ENCODE measurements at places on chromosomes 2 and 18.

DNA sequence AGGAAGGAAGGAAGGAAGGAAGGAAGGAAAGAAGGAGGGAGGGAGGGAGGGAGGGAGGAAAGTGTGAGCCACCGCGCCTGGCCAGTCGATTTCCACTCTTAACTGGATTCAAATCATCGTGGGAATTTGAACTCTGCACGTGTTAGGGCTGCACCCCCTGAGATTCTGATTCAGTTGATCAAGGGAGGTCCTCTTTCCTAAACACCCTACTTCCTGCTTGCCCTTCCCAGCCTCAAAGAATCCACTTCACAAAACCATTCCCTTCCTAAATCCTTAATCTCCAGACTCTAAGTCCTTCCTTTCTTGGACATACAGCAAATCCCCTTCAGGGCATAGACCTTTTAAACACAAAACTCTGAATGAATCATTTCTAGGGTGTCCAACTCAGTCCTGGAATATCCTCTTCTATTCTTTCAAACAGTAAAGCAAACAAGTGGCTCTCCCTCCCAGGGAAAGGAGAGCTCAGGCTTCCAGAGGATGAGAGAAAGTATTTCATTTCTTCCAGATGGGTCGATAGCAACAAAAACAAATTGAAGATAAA, 68.2 kb upstream of the MBOAT2 start:
- no peak for DNase-seq

DNA sequence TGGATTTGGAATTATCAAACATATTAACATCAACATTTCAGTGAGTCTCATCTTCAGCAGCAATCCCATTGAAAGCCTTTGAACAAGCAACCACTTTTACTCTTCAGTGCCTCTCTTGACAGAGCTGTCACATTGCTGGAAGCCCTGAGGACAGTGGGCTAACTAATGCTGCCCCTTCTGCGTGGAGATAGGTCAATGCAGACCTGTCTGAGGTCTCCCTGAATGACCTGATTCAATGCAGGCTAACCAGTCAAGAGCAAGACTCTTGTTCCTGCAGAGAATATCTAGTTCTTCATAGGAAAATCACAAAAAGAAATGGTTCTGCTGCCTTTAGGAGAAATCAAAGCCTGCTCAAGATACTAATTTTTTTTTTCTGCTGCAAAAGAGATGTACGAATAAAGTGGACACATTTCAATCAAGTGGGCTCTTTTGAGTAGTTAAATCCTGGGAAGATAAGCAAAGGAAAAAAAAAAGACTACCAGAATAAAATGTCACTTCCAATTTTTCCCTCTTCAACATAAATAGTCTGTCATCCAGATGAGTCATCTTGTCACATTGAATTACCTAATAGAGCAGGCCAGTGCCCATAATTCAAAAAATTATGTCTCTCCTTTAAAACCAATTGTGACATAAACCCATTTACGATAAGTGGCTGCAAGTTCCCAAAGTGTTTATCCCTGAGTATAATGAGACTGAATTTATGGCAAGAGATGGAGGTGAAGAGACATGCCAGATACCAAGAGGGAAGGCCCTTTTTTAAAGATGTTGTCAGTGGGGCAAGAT, 1269.0 kb upstream of the DDX18 start:
- no peak for DNase-seq

GRCh38 chr2:235768606-235769005, 274.8 kb downstream of the AGAP1 start:
- DNase-seq: no peak

- DNase-seq: no peak
Measured at GRCh38 chr18:79902640-79903039, 48.8 kb downstream of the SLC66A2 start.

DNA sequence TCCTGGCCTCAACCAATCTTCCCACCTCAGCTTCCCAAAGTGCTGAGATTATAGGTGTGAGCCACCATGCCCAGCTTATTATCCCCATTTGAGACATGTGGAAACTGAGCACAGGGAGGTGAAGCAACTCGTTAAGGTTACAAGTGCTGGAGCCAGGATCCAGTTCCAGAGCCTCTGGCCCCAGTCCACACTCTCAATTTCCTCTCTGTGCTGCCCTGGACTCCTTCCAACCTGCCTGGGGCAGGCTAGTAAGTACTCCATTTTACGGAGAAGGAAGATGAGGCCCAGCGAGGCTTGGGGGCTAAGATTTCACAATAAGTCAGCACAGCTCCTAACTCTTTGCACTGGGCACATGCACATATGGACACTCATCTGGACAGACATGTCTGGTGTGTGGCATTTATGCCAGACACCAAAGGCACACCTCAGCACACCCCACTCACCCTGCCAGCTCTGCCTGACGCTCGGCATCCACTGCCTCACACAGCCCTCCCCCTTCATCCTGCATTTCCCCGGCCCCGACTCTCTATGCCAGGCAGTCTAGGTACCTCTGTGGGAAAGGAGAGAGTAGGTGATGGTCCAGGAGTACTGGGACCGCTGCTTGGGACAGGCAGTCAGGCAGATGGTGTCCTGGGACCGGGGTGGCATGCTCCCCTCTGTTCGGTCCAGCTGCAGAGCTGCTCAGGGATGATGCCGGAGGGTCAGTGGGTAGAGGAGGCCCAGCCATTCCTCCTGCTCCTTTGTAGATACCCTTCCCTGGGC, 20.5 kb downstream of the CFAP65 start:
- DNase-seq: no peak

DNA sequence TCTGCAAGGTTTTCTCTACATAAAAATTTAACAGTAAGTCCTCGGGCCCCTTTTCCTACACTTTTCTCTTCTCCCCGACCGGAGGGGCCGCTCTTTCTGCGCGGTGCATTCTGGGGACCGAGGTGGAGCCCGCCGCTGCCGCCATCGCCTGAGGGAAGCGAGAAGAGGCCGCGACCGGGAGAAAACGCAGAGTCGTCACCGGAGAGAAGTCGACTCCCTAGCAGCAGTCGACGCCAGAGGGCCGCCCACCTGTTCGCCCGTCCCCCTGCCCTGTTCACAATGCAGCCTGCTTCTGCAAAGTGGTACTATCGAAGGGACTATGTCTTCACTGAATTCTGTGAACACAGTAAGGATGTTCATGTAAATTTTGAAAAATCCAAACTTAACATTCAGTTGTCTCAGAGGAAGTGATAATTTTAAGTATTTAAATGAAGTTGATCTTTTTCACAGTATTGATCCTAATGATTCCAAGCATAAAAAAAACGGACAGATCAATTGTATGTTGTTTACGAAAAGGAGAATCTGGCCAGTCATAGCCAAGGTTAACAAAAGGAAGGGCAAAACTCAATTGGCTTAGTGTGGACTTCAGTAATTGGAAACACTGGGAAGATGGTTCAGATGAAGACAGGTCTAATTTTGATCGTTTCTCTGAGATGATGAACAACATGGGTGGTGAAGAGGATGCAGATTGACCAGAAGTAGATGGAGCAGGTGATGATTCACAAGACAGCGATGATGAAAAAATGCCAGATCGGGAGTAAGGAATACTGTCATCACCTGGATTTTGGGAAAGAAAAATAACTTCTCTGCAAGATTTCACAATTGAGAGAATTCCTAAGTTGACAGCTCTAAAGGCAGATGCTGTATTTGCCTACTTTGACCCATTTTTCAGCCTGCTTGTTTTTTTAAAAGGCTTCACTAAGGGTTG, 55.8 kb downstream of the ASXL2 start:
- peak; percentile 35 for DNase-seq

DNA sequence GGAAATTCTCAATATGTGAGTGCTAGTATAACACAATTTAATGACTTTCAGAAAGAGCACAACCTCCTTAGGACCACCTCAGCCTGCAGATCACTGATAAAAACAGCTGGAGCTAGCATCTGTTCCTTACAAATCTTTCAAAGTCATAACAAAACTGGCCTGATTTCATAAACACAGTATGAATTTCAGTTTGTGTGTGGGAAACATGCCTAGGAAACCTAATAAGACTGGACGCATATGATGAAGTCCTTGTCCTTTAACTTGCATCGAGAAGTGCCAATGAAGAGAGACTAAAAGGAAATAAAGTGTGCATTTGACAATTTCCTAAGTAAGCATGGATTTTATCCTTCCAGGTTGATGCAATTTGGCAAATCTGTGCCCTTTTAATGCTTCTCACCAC, 74.1 kb upstream of the KLHL14 start:
- DNase-seq: no peak

GRCh38 chr2:71069376-71069775, 928 bp downstream of the NAGK start:
- no peak for DNase-seq

DNA sequence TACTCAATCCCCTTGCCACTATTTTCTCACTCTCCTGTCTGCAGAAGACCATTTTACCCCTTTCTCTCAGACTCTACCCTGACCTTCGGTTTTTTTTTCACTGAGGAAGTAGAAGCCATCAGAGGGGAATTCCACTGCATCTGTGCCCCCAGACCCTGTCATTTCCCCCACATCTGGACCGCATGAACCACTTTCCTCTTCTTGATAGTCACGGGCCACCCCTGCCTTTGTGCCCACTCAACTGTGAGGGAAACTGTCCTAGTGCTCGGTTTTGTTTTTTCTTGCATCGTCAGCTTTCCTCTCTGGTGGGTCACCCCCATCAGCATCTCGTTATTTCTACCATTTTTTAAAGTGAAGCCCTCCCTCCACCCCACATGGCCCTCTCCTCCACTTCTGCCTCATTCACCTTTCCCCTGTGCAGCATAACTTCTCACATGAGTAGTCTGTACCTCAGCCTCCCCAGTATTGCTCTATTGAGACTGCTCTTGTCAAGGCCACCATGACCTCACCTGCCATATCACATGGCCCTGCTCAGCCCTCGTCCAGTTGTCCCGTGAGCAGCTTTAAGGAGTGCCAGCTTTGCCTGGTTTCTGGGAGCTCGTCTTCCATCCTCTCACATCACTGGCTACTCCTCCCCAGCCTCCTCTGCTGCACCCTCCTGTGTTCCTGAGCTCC, 32.4 kb downstream of the TMEM87B start:
- no peak for DNase-seq

DNA sequence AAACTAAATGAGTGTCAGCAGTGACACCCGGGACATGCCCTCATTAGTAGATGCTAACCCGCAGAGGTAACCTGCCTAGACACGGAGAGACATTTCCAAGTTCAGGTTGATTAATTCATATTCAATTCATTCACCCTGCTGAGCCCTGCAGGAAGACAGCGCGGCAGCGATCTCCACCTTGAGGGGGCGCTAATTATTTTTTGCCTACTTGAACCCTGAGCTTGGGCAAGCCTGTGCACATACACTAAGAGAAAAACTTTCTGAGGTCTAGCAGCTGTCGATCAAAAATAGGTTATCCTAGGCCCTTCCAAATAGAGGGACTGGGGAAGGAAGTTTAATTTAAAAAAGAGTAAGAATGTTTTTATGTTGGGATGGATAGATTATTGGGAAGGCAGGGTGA, 1.3 kb upstream of the LYPD6 start:
- DNase-seq: no peak

DNA sequence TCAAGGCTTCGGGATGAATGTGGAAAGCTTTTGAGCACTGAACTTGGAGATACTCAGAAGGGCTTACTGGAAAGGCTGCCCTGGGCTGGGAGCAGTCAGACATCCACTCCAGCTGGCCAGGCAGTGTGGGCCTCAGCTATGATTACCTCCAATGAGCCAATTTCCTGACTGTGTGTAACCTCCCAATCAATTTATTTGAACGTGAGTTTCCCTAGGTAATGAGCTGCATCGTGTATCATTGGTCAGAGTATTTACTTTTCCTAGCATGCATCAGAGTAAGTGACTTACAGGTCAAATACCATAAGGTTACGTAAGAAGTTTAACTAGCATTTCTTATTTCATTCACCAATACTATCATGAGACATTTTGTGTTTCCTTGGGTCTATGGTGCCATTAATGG, 11.0 kb upstream of the CTAGE1 start:
- no peak for DNase-seq

DNA sequence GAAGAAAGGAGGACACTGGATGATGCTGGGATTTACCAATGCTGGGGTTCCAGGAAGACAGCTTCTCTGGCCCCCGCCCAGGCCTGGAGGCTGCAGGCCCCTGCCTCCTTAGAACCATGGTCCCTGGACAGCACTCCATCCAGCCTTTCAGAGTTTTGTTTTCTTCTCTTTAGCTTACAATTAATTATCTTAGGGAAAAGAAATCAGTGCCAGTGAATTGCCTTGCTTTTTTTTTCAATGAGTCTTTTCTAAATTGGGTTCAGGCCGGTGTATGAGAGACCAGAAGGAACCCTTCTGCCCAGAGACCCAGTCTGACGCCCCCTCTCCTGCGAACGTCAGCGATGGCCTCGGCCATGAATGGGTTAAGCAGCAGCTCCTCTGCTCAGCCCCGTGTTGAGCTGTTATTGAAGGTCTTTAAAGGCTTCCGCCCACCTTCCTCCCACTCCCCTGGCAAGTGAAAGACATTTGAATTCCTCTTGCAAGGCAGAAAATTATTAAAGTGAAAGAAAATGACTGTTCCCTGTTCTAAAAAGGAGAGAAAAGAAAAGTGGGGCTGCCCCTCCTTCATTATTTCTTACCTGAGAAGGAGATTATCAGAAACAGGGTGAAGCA, 65.7 kb upstream of the CHMP1B start:
- DNase-seq: no peak

- DNase-seq: no peak
Measured at GRCh38 chr2:150690870-150691269, 203.4 kb upstream of the RND3 start.

DNA sequence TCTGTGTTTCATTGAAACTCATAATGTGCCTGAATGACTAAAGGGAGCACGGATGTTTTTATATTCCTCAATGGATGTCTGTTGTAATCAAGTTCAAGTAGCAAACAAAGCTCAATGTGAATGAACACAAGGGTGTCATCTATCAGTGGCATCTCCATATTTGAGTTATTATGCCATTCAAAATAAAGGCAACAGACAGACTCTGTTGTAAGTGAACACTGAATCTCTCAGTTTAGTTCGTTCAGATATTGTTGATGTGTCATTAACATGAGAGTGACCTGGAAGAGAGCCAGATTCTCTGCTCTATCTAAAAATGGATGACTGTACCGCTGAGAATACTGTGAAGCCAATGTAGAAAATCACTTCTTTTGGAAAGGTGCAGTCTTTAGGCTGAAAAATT, 118.7 kb downstream of the NUP35 start:
- no peak for DNase-seq

All from stimulated activated CD8-positive, alpha-beta memory T cell treated with anti-CD3 and anti-CD28 coated beads, Interleukin-4, amount 100 ng/mL, for 4 hours (primary cell).